Activated CD8-positive, alpha-beta T cell treated with anti-CD3 and anti-CD28 coated beads, Interleukin-2, amount 10 ng/mL, durations not matched to agents 7 days and 5 days (primary cell): ENCODE measurements at places on chromosomes 7 and 10. TPM values are rescaled to one million over a fixed set of nuclear protein-coding genes. Genes with fewer than 3 reads are reported as not detected.

TMEM176A gene
- not detected for total RNA-seq

CHST15 gene
- total RNA-seq = not detected

PVRIG gene
- total RNA-seq = 61.6 TPM

UPK3BL2 gene
- 24.1 TPM for total RNA-seq

ZFAND4 gene
- total RNA-seq = 23.2 TPM

NPC1L1 gene
- total RNA-seq = not detected

SPRN gene
- not detected for total RNA-seq

UNCX gene
- not detected for total RNA-seq

MYL7 gene
- not detected for total RNA-seq

CRTAC1 gene
- not detected for total RNA-seq

SDK1 gene
- 0.03 TPM for total RNA-seq

AIMP2 gene
- 41.7 TPM for total RNA-seq

- DNase-seq = no peak
These were observed 11.1 kb downstream of the CAMK1D start for GRCh38 chr10:12360461-12360860.

- no peak for DNase-seq
These were observed 87.0 kb downstream of the RAPGEF5 start for GRCh38 chr7:22269963-22270362.

- no peak for DNase-seq
These were observed 3.4 kb downstream of the TWIST1 start for GRCh38 chr7:19113855-19114550.

DNA sequence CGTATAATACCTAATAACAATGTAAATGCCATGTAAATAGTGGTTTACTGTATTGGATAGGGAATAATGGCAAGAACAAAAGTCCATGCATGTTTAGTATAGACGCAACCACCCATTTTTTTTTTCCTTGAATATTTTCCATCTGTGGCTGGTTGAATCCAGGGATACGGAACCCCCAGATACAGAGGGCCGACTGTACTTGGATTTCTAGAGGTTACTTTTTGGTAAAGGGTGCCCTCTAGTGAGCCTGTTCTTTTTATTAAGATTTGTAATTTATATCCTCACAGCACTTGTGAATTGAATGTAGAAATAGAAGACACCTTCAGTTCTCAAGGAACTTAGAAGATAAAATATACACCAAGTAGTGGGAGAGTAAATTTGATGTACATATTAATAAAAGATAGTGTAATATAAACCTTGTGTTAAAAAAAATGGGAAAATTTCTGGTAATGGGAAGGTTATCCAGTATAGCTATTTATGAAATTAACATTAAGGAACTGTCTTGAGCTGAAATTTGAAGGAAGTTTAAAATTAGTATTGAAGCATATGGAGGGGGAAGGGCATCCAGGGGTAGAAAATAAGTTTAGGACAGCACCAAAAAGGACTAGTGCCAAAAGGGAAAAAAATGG lies 32.0 kb downstream of the EXOC6 start:
- no peak for DNase-seq

DNA sequence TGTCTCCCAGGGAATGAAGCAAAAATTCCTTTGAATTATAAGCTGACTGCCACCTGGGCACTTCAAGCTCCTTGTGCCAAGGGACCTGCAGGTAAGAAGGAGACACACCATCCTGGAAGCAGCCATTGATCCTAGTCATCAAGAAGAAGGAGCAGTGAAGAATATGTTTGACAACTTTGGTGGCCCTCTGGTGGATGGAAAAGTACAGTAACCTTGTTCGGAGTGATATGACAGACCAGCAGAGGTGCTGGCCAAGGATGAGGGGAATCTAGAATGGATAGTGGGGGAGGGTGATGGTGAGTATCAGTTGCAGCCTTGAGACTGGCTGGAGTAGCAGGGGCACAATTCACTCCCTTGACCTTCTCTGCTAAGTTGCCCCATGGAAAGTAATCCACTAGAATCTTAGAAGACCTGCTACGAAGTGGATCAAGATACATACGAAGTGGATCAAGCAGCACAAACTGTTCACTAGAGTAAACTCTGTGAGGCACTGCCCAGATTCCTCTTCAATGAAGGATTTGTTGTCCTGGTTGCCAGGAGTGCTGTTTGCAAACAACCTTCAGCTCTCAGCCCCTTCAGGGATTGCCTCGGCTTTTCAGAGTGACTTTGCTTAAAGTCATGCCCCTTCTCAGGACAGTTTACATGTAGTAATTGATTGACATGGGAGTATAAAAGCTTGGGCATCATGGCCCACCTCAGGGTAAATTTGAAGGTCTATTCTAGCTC lies 44.8 kb upstream of the ORC5 start:
- DNase-seq = no peak

DNA sequence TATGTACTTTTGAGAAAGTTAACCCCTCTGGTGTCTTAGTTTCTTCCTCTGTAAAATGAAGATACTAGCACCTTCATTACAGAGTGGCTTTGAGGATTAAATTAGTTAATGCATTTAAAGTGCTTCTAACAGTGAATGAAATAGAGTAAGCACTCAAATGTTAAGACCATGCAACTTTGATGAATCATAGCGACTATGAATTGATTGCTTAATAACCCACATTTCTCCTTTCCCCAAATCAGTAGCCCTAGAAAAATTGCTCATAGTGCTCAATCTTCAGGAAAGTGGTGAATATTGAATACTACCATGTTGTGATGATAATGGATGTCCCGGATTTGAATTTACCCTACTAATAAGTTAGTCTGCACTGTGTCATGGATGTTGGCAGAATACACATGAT lies 48.1 kb downstream of the CD36 start:
- no peak for DNase-seq

GRCh38 chr10:113431398-113432160 lies 121.3 kb upstream of the HABP2 start:
- DNase-seq = no peak

GRCh38 chr7:126398285-126398684 lies 854.5 kb downstream of the GRM8 start:
- no peak for DNase-seq

DNA sequence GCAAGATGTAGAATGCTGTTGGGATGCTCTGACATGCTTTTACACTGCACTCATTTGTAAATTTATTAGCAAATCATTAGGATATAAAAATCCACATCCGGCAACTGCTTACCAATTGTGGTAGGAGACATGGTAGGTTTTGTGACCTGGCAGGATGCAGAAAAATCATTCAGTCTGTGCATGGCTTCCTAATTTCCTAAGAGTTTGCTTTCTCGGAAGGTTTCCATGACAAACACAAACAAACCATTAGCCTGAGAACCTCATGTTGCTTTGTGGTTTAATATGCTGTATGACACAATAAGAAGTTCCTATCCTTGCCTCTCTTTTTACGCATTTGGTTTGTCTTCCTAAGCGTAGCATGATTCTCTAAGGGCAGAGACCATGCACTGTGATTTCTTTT lies 14.7 kb upstream of the LMBR1 start:
- no peak for DNase-seq

DNA sequence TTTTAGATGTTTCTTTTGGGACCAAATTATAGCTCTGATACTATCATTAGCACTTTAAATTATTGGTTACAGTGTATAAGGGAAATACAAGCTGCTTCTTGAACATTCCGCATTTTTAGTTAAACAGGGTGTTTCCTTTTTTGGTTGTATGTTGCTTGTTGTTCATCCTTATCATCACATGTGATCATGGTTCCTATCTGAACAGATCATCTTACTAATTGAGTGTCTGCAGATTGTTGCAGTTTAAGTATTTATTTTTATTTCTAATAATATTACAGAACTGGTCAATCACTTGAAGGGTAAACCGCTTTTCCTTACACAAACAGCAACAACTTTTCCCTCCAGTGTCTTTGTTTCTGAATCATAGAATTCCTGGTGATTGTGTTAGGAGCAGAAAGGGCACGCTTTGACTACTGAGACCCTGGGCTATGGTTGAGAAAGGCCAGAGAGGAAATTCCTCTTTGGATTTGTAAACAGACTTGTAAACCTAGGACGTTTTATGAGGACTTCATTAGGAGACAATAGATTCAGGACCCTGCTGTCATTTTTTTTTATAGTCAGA lies 37.2 kb downstream of the CHN2 start:
- no peak for DNase-seq

DNA sequence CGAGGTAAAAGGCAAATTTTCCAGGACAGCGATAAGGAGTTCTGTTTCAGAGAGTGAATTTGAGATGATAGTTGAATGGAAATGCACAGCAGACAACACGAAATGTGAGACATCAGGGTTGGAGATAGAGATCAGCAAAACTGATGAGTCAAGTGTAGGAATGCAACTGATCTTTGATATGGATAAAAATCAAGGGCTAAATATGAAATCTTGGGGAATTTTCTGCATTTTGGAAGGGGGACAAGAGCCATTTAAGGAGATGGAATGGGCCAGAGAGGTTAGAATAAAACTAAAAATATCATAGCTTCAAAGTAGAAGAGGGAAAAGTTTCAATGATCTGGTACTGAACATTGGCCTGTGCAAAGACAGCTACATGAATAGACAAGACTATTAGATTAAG lies 11.5 kb downstream of the CISD1 start:
- DNase-seq = no peak

DNA sequence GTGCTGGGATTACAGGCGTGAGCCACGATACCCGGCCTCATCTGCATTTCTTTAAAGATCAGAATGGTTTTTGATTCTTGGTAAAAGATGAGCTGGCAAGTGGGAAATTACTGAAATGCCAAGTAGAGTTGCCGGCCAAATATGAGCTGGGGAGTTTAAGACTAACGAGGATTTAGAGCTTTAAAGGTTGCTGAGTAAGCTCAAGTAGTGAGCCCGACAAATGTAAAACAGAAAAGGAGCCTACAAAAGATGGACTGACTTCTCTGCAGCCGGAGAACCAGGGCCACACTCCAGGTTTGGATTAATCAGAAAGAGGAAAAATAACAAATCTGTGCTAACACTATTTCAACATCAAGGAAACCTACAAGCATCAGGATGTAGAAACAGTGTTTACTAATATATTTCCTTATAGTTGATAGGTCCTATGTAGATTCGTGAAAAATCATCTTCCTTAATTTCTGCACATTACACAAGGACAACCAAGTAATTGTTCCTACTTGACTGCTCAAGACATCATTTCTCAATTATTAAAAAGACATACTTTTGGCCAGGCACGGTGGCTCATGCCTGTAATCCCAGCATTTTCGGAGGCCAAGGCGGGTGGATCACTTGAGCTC lies 49.6 kb downstream of the MPP7 start:
- no peak for DNase-seq

DNA sequence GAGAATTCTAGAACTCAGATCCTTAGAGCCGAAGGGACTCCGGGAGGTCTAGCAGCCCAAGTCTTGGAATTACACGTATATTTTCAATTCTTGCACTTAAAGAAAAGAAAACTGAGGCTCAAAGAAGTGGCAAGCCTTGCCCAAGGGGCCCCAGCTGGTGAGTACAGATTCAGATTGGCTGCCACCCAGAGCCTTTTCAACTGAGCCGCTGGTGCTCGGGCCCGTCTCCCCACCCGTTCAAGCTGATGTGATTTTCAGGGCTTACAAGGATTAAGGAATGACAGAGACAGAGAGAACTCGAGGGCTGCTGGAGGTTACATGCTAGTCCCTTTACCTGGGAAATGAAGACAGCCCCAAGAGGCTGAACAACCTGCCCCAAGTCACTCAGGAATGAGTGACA lies 117.8 kb downstream of the ABLIM1 start:
- DNase-seq = no peak

- no peak for DNase-seq
These were observed 507 bp downstream of the CCDC201 start for GRCh38 chr7:45872116-45873034.

- no peak for DNase-seq
These were observed 576.9 kb downstream of the ANKRD7 start for GRCh38 chr7:118801366-118801765.

DNA sequence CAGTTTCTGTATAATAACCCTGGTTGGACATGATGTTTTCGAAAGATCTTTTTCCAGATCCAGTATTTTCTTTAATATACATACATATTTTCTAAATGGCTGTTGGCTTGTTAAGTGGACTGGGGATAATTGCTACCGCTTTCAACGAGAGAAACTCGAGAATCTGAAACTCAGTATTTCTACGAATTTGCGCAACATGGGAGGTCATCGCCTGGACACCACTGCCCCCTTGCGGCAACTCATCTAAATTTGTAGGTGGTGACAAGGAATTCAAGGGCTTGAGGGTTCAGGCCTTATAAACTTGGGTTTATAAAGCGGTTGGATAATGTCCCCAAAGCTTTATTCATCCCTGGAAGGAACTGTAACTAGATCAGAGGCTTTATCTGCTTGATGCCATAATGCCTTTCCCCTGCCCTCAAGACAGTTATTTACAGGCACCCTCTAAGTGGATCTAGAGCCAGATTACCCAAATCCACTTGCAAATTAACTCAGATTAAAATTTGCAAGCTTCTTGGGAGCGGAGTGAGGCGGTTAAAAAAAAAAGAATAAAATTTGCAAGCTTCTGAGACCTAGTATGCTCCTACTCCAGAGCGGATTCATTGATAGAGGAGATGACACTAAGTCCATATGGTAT lies 21.3 kb upstream of the KCNK18 start:
- DNase-seq = peak; percentile 83

DNA sequence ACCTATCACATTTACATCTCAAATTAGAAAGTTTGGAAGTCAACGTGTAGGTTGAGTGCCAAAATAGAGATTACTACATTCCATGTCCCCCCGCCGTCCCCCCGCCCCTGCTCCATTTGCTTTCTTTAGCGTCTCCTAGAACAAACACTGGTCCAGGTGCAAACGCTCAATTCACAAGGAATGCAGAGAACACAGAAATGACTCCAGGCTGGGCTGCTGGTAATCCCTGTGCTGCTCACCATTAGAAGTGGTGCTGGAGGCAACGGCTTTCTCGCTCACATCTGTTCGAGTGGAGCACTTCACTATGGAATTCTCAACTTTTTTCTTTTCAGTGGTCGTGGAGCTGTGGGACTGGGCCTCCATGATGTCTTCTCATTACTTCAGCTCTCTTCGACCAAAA lies 14.1 kb downstream of the GLI3 start:
- no peak for DNase-seq
